ENCODE measurements at places on chromosomes 3 and 15.
A peak's percentile ranks its signal among the peaks of the same experiment; 100 is the strongest.

DNA sequence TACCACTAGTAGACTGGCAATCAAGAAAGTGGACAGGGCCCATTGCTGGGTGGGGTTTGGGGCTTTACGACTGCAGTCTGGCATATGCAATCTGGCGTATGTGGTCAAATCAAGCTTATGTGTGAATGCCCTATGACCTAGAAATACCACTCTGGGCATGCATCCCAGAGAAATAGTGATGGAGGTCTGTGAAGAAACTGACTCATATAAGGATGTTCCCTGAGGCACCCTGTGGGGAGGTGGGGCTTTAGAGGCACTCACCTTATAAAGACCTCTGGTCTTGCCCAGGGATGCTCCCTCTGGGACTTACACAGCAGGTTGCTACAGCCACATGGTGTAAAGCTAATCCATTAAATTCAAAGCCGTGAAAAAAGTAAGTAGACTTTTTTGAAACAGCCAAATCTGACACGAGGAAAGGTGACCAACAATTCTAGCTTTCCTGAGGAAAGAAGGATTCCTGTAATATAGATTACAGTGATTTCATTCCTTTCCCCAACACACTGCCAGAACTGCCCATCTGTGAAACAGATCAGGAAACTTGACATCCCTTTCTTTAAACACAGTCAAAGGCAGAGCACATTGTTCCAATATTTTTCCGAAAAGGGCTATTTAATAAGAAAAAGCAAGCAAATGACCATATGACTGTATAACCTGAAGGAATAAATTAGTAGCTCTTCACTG lies 13.6 kb downstream of the RARRES1 start:
- no peak for DNase-seq

- peak; percentile 64 for DNase-seq
Observed at GRCh38 chr3:119294696-119295671, 801 bp downstream of the ARHGAP31 start.

DNA sequence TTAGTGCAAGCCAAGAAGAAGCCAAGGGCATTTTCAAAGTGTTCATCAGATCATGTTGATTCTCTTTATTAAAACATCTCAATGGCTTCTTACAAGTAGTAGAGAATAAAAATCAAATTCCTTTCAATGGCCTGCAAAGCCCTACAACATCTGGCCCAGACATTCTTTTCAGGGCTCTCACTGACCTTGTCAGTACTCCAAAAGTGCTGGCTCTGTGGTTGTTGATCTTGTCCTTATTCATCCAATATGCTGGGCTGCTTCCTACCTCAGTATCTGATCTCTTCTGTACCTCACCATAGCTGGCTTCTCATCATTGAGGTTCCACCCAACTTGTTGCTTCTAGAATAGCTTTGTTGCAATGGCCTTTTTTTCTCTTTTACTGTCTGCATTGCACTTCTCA lies 74.0 kb upstream of the SAMMSON start:
- no peak for DNase-seq

DNA sequence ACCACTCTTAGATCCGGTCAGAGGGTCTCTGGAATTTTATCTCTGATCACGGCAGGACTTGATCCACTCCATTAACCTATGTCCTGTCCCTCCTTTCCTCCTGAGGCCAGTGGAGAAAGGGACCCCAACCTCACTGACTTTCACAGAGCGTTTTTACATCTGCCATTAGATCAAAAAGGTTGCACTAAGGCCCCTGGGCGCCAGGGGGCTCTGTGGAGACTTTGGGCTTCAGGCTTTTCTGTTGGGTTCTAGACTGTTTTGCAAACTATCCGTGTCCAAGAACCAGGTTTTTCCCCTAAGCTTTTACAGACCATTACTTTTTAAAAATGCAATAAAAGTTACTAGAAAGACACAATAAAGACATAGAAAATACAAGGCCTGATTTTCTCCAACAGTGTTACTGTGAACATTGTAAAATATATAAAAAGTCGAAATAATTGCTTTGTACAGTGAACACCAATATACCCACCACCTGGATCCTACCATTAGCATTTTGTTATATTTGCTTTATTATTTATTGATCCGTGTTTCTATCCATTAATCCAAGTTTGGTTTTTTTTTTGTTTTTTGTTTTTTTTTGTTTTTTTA lies 159.7 kb downstream of the POLR2M start:
- DNase-seq: peak; percentile 11

- DNase-seq: no peak
Observed at GRCh38 chr3:124125315-124125714, 133.4 kb upstream of the ROPN1 start.

DNA sequence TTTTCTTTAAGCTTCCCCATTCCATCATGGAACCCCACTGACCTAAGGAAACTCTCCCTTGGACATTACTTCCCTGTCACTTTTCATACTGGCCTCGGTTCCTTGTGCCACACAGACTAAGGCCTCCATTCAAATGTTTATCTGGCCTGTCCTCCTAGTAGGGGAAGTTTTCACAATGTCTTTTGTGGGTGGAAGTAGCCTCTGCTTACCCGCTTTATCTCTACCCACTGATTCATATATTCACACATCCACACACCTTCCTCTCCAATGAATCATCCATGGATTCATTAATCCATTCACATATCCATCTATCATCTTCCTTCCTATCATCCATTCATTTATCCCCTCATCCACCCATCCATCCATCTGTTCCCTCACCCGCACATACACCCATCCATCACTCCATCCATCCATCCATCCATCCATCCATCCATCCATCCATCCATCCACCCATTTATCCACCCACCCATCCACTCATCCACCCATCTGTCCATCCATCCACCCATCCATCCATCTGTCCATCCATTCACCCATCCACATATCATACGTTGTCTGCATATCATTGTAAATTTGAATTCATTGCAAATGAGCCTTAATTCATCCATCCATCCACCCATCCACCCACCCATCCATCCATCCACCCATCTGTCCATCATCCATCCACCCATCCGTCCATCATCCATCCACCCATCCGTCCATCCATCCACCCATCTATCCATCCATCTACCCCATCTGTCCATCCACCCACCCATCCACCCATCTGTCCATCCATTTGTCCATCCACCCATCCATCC lies 49.1 kb downstream of the IQSEC1 start:
- DNase-seq: no peak

DNA sequence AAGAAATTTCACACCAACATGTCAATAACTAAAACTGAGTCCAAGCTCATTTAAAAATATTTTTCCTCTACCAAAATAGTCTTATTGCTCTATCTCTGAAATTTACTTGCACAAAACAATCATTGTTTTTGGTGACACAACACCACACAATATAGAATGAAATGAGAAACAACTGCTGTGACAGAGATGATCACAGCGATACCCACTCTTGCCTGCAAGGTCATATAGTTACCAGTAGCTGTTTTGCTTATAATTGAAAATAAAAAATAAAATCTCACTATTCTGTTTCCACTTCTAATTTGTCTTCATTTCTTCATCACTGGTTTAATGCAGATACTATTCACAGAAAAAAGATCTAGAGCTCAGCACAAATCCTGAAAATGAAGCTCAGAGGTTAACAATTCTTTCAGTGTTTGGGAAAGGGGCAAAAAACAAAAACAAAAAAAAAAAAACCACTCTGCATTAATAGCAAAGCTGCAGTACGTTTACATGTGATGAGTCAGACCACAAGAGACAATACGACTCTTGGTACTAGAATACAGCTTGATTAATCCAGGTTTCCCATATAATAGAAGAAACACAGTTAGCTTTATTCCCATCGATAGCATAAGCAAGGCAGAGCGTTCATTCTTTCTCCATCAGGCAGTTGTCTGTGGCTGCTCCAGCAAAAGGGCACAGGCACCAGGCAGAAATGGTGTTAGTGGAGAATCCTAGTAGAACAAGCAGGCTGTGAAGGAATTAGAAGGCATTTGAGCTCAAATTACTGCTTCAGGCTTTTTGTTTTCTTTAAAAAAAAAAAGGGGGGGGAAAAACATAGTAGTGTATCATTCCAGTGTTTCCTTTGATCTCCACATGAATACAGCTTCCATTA lies 773 bp downstream of the ANKRD28 start:
- peak; percentile 12 for DNase-seq

- DNase-seq: no peak
Observed at GRCh38 chr3:34258271-34258998, 460.0 kb downstream of the PDCD6IP start.

DNA sequence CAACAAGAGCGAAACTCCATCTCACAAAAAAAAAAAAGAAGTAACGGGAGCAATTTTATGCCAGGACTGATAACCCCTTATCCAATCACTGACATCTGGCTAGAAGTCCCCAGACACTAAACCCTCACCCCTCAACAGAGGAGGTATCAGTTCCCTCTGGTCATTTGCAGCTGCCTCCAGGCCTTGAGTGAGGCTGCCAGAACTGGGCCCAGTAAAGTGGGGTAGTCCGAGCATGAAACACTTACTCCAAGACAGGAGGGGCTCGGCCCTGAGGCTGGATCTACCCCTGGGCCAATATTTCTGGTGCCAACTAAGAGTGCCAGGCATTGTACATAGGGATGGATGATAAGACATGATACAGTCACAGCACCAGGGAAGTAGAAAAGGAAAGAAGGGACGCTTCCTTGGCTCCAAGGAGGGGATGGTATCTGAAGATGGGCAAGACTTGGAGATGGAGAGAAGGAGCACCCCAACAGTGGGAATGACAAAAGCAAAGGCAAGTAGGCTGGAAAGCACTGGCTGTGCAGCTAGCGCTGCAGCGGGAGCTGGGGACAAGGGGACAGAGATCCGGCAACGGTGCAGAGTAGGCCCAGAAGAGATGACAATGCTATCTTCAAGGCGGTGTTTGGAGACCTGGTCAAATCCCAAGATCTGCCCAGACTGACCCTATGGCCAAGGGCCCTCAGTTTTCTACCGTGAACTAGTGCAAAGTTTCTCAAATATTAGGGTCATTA lies 2.2 kb downstream of the XXYLT1 start:
- DNase-seq: no peak

GRCh38 chr3:64798316-64798715 lies 110.5 kb upstream of the ADAMTS9 start:
- DNase-seq: no peak

DNA sequence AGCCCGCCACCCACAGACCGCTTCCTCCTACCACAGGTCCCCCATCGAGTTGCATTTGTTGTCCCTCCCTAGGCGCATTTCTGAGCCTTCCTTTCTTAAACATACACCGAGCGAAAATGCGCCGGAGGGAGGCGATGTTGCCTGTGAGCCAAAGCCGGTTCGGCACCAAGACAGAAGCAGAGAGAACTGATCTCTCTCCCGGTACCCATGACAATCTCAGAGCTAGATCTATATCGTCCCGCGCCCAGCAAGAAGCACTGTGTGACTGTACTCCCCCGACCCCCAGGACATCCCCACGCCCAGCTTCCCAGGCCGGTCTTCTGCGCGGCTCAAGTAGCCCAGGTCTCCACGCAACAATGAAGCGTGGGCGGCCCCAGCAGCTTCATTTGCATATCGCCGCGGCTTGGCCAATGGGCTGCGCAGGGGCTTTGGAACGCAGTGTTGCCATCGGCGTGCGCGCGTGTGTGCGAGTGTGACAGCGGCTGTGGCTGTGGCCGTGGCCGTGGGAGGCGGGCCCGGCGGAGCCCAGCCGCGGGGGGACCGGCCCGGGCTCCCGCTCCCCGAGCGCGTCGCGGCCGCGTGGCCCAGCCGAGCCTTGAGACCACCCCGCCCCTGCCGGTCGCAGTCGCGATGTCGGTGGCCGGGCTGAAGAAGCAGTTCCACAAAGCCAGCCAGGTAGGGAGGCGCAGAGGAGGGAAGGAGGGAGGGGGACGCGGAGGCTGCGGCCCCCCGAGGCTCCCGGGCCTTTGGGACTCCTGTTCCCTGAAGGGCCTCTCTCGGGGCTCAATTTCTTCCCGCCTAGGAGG lies at the start of gene SH3GL3:
Gene SH3GL3, plus strand, starts transcription at position 438 of the 806 bp plus-strand sequence. Its CDS starts 193 bp downstream, at position 631.
- peak; percentile 14 for DNase-seq

DNA sequence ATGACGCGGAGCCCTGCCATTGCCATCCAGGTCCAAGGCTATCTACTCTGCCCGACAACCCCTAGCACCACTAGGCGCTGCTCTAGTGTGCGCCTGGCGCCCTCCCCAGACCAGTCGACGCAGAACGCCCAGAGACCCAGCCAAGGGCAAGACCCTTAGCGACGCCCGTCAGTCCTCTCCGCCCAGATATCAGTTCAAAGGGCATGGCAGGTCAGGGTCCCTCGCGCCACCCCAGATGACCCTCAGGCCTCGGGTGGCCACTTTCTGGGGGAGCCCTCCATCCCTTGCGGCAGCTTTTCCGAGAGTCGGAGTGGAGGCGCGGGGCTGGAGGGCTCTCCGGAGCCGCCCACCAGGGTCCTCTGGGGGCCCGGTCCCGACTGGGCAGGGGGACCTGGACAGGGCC lies 371 bp upstream of the CLSTN2 start:
- no peak for DNase-seq

DNA sequence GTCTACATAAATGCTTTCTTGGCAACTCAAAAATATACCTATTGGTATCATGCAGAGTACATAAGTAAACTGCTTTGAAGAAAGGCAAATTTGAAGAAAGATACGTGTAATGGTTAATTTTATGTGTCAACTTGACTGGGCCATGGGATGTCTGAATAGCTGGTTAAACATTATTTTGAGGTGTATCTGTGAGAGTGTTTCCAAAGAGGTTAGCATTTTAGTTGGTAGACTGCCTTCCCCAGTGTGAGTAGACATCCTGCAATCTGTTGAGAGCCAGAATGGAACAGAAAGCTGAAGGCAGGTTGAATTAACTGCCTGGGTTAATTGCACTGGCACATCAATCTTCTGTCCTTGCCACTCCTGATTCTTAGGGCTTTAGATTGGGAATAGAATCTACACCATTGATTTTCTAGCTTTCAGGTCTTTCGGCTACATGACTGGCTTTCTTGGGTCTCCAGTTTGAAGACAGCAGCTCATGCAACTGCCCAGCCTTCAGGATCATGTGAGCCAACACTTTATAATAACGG lies 98.3 kb downstream of the CMSS1 start:
- no peak for DNase-seq

DNA sequence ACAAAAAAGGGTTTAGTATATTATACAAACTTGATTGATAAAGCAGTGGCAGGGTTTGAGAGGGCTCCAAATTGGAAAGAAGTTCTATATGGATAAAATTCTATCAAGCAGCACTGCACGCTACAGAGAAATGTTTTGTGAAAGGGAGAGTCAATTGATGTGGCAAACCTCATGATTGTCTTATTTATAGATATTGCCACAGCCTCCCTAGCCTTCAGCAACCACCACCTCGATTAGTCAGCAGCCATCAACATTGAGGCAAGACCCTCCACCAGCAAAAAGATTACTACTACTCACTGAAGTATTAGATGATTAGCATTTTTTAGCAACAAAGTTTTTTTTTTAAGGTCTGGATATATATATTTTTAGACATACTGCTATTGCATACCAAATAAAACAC lies 296.7 kb downstream of the CHST2 start:
- no peak for DNase-seq

DNA sequence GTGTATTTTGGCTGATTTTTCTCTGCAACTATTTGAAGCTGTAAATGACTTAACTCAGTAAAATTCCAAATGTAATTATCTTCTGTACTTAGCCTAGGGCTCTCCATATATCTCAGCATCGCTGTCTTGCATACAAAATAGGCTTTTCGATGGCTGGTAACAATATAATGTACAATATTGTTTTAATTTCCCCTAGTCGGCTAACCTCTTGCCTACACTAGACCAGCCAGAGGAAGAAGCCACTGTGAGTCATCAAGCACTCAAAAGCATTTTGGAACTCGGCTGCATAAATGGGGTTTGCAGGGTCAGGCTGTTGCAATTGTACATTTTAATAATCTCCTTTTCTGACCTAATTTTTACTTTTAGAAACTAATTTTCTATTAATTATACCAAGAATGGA lies 583.8 kb downstream of the FOXP1 start:
- no peak for DNase-seq
